ENCODE measurements at places on chromosomes 7 and 10.

DNA sequence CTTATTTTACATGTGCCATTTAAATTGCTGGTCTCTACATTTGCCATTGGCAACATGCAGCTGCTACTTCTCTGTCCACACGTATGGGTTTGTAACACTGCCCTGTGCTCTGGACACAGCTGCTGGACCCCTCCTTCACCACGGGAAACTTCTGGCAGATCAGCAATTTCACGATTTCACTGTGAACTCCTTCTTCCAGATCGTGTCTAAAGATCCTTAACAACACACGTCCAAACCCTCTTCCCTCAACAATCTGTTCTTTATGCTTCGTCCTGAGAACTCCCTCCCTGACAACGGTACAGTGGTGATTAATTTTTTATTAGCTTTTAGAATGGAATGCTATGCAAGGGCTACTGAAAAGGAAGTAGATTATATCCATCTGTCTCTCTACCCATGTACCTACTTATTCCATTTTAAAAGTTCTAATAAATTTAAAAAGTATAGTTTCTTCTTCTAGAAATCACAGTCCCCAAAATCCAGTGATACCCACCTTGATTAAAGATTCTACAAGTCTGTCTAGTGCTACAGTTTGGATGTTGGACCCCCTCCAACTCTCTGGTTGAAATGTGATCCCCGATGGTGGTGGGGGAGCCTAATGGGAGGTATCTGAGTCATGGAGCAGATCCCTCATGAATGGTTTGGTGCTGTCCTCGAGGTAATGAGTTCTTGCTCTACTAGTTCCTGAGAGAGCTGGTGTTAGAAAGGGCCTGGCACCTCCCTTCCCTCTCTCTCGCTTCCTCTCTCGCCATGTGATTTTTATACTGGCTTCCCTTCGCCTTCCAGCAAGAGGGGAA lies 81.0 kb downstream of the KIAA1549 start:
- DNase-seq, result no peak

GRCh38 chr10:77463499-77463898 lies 174.1 kb downstream of the KCNMA1 start:
- DNase-seq, result no peak

- DNase-seq, result no peak
Observed at GRCh38 chr7:92621561-92622023, 31.4 kb upstream of the FAM133B start.

GRCh38 chr10:54434782-54435181 lies 366.2 kb downstream of the PCDH15 start:
- no peak for DNase-seq

GRCh38 chr7:67916571-67917436 lies 920.2 kb downstream of the TYW1 start:
- peak; percentile 60 for DNase-seq

- no peak for DNase-seq
Observed at GRCh38 chr10:47413531-47414226, 29.6 kb upstream of the ZNF488 start.

DNA sequence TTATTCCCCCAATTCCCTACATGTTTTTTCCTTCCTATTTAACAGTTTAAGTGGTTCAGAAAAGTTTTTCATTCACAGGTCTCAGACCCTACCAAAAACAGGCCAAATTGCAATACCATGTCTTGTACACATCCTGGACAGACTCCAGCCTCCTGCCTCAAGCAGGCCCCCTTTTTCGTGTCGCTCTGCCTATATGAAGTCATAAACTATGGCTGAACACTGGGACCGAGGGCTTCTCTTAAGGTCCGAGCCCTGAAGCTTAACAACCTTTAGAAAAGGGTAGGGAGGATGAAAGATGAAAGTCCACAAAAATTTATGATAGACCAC lies 1.4 kb downstream of the FBXW4 start:
- no peak for DNase-seq

Measured in NCI-H2171 treated with DMSO at 0.1 percent for 48 hours (cell line).